Uterus (tissue), 4 donors: ENCODE measurements at places on chromosomes 1 and 21. TPM values are rescaled to one million over a fixed set of nuclear protein-coding genes. Genes with fewer than 3 reads are reported as not detected.

- no peak overlapping the region for H3K4me3 ChIP-seq
- no peaks in the 10 kb centered on the region for H3K4me1 ChIP-seq
- H3K27me3 ChIP-seq = no peaks in the 10 kb centered on the region
- H3K36me3 ChIP-seq = no peaks in the 10 kb centered on the region
- H3K27ac ChIP-seq = no peak overlapping the region
- DNase-seq = no peak
These were observed 22.8 kb upstream of the SLC45A3 start for GRCh38 chr1:205703072-205703471.

GRCh38 chr1:95049935-95050334 lies 22.8 kb downstream of the ALG14 start:
- no peak for DNase-seq
- no peaks in the 10 kb centered on the region for H3K27me3 ChIP-seq
- H3K27ac ChIP-seq = no peak overlapping the region
- no peak overlapping the region for H3K4me3 ChIP-seq

DNA sequence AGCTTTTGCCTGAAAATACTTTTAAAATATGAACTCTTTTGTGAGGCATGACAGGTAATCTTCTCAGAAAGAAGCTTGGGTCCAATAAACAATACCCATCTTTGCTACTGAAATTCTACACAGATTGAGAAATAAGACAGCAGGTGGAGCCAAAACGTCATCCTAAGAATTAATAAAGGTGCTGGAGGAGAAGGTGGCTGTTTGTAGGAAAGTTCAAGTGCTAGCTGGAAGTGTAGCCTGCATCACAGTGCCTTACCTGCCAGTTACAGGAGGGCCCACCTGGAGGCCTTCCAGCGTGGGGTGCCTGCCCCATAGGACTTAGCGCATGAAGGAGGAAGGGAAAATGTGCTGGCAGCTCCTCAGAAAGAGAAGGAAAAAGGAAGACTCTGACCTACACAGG lies 93.7 kb downstream of the TTC3 start:
- DNase-seq = no peak
- no peaks in the 10 kb centered on the region for H3K36me3 ChIP-seq
- no peaks in the 10 kb centered on the region for H3K27me3 ChIP-seq
- no peak overlapping the region for H3K4me3 ChIP-seq
- no peak overlapping the region for H3K27ac ChIP-seq

DCDC2B gene
- not detected for total RNA-seq

DNA sequence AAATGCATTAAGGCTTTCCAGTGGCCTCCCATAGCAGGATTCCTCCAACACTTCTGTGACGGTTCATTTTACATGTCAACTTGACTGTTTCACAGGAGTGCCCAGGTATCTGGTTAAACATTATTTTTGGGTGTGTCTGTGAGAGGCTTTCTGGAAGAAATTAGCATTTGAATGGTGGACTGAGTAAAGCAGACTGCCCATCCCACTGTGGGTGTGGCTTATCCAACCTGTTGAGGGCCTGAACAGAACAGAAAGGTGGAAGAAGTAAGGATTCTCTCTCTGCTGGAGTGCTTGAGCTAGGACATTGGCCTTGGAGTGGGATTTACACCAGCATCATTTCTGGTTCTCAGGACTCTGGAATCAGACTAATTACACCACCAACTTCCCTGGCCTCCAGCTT lies 85.6 kb downstream of the RGS7 start:
- no peaks in the 10 kb centered on the region for H3K36me3 ChIP-seq
- no peak overlapping the region for H3K4me3 ChIP-seq
- H3K27me3 ChIP-seq = no peaks in the 10 kb centered on the region
- DNase-seq = no peak

GBP4 gene
- 99.4 TPM for total RNA-seq

MROH9 gene
- not detected for total RNA-seq

GRCh38 chr1:205936846-205937586 lies 6.2 kb downstream of the SLC26A9 start:
- no peak overlapping the region for H3K4me3 ChIP-seq
- H3K27ac ChIP-seq = no peak overlapping the region
- no peaks in the 10 kb centered on the region for H3K36me3 ChIP-seq
- no peaks in the 10 kb centered on the region for H3K4me1 ChIP-seq
- DNase-seq = no peak

OPTC gene
- total RNA-seq = not detected

ZNF683 gene
- not detected for total RNA-seq

- no peak for DNase-seq
- no peaks in the 10 kb centered on the region for H3K4me1 ChIP-seq
- no peaks in the 10 kb centered on the region for H3K27me3 ChIP-seq
These were observed 29.1 kb downstream of the STPG1 start for GRCh38 chr1:24384251-24385090.

DNA sequence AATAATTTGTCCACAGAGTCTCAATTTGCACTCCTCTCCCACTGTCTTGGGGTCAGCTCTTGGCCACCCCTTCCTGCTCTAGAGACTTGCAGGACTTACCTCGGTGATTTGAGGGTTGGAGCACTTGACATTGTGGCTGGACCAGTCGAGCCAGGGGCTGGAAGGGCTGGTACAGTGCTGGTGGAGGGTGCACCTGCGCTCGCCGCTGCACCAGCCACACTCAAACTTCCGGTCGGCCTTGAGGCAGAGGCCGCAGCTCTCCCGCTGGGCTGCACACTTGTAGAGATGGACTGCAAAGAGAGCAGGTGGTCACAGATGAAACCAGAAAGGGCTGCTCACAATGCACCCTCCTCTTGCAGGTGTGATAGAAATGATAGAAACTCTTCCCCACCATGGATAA lies 165.0 kb downstream of the PLXNA2 start:
- H3K4me1 ChIP-seq = no peaks in the 10 kb centered on the region
- H3K36me3 ChIP-seq = no peaks in the 10 kb centered on the region
- no peak overlapping the region for H3K4me3 ChIP-seq
- H3K27ac ChIP-seq = no peak overlapping the region
- no peaks in the 10 kb centered on the region for H3K27me3 ChIP-seq
